ENCODE measurements at places on chromosomes 7 and 10.

DNA sequence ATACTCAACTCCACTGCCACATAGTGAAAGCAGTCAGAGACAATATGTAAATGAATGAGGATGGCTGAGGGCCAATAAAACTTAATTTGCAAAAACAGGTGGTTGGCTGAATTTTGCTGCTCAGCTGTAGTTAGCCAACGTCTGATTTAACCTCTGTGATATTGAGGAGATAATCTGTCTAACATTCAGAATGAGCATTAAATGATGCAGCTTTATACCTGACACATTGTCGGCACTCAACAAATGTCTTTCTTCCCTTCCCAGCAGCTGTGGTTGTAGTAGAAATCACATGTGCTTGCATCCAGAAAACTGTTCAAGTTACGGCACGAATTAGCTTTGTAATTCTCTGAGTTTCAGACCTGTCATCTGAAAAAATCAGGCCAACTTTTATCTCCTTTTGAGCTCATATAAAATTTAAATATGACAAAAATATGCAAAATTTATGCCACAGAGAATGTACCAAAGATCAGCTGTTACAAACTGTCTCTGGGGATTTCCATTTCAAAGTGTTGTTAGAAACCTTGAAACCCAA, 1239.7 kb downstream of the GATA3 start:
- DNase-seq: no peak

GRCh38 chr10:32938554-32939061, 19.4 kb downstream of the ITGB1 start:
- no peak for DNase-seq

GRCh38 chr10:99280472-99280871, 44.8 kb upstream of the HPSE2 start:
- DNase-seq: no peak

DNA sequence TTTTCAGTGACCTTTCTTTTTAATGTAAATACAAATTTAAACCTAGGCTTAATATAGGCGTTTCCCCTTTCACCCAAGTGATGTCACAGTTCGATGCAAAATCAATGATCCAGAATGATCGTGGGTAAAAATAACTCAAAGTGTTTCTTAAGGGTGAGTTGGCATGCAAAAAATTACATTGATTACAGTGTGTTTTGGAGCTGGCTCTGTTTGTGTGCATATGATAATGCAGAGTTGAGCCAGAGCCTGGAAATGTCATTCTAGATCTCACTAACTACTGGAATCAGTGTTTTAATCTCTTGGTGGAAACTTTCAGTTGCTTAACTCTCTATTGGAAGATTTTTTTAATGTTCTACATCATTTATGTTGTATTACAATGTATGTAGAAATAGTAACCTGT, 72.5 kb upstream of the MXI1 start:
- no peak for DNase-seq

DNA sequence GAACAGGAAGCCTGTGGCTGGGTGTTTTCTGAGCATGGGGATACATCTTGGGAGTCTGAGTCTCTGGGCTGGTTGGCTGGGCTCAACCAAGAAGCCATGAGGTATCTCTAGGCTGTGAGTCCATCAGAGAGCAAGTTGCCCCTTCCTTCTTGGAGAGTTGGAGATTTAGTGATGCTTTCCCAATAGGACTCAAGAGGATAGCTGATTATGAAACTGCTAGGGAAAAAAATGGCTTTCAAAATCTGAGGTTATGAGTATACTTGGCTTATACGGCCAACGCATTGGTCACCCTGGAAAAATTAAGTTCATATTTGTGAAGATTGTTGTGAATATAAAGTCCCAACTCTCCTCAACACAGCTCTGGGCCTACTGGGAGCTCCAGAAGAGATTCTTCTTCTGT, 162.7 kb upstream of the KMT2E start:
- no peak for DNase-seq

DNA sequence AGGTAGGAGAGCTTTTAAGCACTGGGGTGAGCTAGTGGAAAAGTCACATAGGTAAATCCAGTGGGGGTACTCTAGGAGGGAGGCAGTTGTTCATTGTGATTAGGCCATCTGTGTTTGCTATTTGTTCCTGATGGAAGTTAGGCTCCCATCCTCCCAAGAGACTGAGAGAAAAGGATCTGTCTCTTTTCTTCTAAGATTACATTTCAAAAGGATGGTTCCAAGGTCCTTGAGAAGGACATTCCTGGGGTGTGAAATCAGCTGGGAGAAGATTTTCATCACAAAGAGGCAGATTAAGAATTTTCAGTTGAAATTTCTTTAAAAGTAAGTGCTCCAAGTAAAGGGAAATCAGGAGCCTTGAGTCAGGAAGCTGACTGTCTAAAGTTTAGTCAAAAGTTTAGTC, 210.8 kb upstream of the CSTF2T start:
- DNase-seq: no peak

GRCh38 chr7:108802650-108803049, 233.0 kb downstream of the DNAJB9 start:
- DNase-seq: no peak

- no peak for DNase-seq
Observed at GRCh38 chr10:77809336-77809735, 117.2 kb downstream of the DLG5 start.

DNA sequence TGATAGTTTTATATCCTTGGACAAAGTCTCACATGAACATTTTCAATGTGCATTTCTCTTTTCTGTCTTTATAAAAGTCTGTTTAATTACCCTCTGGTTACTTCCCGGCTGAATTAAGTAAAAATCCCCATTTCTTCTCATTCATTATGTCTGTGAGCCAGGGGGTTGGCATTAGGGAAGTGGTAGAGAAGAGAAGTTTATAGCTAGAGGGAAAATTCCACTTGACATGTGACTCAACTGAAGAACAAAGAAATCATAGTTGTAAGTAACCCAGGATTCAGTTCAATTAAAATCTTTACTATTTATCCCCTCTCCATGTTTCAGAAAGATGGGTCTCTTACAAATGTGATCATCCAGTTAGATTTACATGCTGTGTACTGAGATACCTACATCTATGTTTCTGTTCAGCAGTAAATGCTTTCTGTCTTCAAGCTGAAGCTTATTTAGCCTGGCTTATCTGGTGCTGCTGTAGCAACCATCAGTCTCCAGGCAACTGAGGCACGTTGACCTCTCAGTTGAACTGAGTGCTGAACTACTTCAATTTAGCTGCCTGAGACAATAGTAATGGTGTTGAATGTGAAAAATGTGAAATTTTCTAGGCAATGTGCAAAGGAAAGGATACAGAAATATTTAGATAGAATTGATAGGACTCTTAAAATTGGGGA, 181.6 kb downstream of the MLLT10 start:
- no peak for DNase-seq

- DNase-seq: no peak
Observed at GRCh38 chr7:94856643-94857042, 50.8 kb upstream of the PPP1R9A start.

DNA sequence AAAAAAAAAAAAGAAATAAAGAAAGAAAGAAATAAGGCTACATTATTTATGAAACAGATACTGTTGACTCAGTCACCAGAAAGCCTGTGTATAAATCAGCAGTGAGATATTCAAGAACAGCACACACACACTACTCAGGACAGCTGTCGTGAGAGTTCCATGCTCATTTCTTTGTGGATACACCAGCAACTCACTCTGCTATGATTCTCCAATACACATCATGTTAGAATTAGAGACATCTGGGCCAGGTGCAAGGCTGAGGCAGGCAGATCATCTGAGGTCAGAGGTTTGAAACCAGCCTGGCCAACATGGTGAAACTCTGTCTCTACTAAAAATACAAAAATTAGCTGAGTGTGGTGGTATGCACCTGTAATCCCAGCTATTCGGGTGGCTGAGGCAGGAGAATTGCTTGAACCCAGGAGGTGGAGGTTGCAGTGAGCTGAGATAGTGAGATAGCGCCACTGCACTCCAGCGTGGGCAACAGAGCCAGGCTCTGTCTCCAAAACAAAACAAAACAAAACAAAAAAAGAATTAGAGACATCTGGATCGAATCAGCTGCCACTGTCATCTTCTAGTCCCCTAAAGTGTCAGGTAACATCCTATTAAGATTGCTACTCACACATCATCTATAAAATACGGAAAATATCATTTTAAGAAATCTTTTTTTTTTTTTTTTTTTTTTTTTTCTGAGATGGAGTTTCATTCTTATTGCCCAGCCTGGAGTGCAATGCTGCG, 11.2 kb upstream of the NUPR2 start:
- DNase-seq: no peak

GRCh38 chr10:58695022-58695421, 182.3 kb downstream of the BICC1 start:
- DNase-seq: no peak

GRCh38 chr7:149329766-149330334, 67.9 kb downstream of the ZNF783 start:
- no peak for DNase-seq

GRCh38 chr7:83957333-83957732, 237.3 kb downstream of the SEMA3A start:
- DNase-seq: no peak

DNA sequence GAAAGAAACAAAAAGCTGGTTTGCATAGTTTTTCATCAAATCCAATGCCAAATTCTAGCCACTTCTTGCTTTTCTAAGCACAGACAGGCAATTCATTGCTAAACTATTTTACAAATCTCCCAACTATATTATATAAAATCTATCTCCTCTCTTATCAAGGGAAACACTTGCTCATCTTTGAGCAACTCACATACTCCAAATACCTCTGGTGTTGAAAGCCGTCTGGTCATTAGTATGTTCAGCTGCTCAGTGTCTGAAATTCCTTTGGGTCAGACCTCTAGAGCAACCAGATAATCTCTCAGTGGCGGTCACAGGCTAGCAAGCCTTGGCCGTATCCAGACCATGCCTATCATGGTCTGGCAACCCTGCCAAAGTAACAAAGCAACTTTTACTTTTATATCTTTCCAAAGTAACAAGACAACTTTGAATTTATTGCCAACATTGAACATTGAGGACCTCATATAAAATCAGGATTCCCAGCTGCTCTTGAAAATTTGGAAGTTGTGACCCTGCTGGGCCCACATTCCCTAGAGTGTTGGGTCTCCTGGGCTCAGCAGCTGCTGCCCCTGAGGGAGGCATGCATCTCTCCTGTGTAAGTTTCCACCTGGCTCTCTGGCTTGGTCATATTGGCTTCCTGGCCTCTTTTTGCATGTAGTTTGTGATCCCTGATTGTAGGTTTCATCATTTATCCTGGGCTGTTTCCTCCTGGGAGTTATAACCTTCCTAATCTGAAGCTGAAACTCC, 56.8 kb upstream of the LANCL2 start:
- DNase-seq: no peak

GRCh38 chr7:133691727-133692610, 435.2 kb upstream of the LRGUK start:
- no peak for DNase-seq

GRCh38 chr10:20142311-20142710, 326.1 kb downstream of the PLXDC2 start:
- DNase-seq: no peak

- no peak for DNase-seq
Observed at GRCh38 chr7:42625421-42625820, 286.4 kb downstream of the C7orf25 start.

- no peak for DNase-seq
Observed at GRCh38 chr7:98599886-98600285, 17.2 kb upstream of the NPTX2 start.

DNA sequence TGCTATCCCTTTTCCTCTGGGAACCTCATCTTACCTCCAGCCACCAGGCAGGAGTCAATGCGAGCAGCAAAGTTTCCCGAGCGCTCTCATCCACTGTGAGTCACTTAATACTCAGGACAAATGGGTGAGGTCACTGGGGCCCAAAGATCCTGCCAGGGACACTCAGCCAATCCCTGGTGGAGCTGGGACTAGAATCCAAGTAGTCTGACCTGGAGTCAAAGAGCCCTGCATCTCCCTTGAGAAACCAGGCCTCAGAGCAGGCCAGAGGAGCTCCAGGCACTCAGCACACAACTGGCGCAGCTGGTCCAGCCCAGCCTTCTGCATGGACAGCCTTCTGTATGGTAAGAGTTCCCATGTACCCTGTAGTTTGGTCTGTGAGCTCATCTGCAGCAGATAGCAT, 142.3 kb downstream of the MAPK8 start:
- DNase-seq: no peak

DNA sequence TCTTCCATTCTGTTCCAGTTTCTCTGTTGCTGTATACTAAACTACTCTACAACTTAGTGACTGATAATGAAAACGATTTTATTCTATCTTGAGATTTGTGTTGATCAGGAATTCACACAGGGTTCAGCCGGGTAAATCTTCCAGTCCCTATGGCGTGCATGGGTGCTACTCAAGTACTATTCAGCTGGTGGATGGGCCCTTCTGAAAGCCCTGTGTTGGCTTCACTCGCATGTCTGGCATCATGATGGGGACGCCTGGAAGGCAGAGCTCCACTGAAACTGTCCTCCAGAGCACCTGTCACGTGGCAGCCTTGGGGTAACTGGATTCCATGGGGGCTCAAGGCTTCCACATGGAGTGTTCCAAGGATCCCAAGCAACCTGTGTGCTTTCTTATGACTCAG, 86.0 kb upstream of the ZMIZ1 start:
- DNase-seq: no peak

DNA sequence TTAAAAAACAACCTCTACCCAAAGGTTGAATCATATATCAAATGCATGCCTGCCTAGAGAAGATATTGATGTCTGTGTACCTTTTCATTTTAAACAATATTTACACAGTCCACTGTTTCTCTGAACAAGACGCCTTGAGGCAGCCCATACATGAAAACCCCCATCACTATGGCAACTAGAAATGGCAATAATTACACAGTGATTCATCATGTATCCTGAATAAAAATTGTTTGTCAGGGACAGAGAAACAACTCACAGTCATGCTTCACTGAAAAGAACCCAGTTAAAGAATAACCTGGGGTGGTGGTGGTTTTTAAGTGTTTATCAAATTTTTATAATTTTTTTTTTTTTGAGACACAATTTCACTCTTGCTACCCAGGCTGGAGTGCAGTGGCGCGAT, 19.7 kb downstream of the DNAJC12 start:
- DNase-seq: no peak

- DNase-seq: no peak
Observed at GRCh38 chr10:99908512-99908911, 101.2 kb downstream of the DNMBP start.

DNA sequence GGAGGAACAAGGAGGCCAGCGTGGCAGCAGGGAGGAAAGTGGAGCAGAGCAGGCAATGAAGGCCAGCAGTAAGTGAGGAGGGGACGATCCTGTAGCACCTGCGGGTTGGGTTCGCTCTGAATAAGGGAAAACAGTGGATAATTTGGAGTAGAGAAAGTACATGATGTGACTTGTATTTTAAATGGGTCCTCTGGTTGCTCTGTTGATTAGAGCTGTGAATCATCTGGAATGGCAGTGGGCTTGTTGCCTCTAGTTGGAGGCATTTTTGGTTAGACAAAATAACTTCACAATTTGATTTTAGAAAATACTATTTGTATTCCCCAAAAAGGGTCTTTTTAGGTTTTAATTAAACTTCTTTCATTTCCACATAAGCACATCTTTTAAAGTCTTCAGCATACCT, 277.4 kb downstream of the ARL4A start:
- DNase-seq: no peak

GRCh38 chr10:116045366-116046356, 227.3 kb downstream of the GFRA1 start:
- DNase-seq: no peak

All from activated CD8-positive, alpha-beta memory T cell treated with anti-CD3 and anti-CD28 coated beads for 4 hours (primary cell).